Endothelial cell (in vitro differentiated cells): ENCODE measurements at places on chromosomes 6 and 20. TPM values are rescaled to one million over a fixed set of nuclear protein-coding genes. Genes with fewer than 3 reads are reported as not detected.

DNA sequence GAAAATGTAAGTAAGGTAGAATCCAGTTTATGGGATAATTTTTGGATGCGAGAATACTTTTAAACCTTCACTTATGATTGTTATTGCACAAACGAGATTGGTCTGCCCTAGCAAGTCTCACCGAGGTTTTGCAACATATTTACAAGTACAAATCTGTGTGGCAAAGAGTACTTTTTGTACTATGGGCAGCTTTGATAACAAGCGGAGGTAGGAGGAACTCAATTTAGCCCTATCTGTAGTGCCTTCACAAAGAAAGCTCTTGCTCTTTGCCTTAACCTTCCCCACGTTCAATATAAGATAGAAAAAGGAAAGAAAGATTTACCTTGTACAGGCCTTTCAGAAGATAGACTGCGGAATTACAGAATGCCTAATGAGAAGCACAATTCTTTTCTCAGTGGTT, 77.5 kb upstream of the HIVEP1 start:
- no peak for DNase-seq

The BIRC7 gene
- not detected for total RNA-seq

The LTB gene
- not detected for total RNA-seq

- DNase-seq, result no peak
Measured at GRCh38 chr6:155962276-155962675, 506.6 kb upstream of the NOX3 start.

The OPN5 gene
- 12.1 TPM for total RNA-seq

- peak; percentile 85 for DNase-seq
Measured at GRCh38 chr20:50957798-50958614, at the start of gene DPM1. Gene DPM1, minus strand, starts transcription at chr20:50958532. Its CDS starts 9 bp downstream, at chr20:50958523.

- DNase-seq, result no peak
Measured at GRCh38 chr6:159716247-159717096, 10.8 kb upstream of the WTAP start.

- no peak for DNase-seq
Measured at GRCh38 chr6:114364301-114364700, 21.5 kb upstream of the HS3ST5 start.

- no peak for DNase-seq
Measured at GRCh38 chr20:9203081-9203447, 134.2 kb downstream of the PLCB4 start.

DNA sequence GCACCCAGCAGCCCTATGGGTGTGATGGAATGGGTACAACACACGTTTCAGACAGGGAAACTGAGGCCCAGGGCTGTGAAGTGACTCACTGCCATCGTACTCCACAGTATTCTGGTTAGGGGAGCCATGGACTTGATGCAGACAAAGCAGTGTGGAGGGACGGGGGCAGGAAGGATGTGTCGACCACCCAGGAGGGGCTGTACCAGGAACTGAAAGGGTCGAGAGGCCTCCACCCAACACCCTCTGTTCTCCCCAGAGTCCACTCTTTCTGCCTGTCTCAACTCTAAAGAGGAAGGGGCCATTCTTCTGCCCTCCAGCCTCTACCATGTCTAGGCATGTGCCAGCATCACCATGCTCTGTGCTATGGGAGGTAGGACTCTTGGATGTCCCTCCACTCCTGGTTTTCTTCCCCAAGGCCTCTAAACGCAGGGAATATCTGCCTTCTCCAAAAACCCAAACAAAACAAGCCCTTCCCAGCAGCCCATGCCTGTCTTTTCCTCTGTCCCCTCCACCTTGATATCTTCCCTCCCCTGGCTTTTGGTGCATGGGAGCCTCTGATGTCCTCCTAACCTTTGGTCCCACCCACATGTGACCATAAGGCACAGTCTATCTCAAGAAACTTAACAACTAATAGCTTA, 7.4 kb downstream of the SLC22A1 start:
- no peak for DNase-seq

- DNase-seq, result no peak
Measured at GRCh38 chr6:161918628-161919205, 644.9 kb upstream of the AGPAT4 start.

The TUBB2B gene
- total RNA-seq, result 93.2 TPM

The DEFB124 gene
- not detected for total RNA-seq

- no peak for DNase-seq
Measured at GRCh38 chr6:106474466-106474865, 113.9 kb downstream of the CRYBG1 start.

- no peak for DNase-seq
Measured at GRCh38 chr6:69105288-69105687, 470.2 kb downstream of the ADGRB3 start.

GRCh38 chr20:51306081-51306480, 236.4 kb downstream of the NFATC2 start:
- DNase-seq, result no peak

DNA sequence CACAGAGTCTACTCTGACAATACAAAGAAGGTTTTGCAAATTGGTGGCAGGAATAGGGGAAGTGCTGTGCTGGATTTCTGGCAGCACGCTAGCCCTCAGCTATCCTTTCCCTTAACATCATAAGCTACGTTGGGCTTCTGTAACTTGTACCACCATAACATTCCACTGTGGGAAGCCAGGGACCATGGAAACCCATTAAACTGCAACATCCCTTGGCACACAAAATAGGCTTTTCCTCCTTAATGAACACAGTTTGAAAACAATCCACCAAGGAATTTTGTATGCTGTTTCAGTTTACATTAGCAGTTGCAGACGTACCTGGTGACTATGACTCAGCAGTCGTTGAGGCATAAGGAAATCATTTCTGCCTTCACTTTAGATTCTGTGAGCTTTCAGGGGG, 203.9 kb upstream of the RAB32 start:
- no peak for DNase-seq

DNA sequence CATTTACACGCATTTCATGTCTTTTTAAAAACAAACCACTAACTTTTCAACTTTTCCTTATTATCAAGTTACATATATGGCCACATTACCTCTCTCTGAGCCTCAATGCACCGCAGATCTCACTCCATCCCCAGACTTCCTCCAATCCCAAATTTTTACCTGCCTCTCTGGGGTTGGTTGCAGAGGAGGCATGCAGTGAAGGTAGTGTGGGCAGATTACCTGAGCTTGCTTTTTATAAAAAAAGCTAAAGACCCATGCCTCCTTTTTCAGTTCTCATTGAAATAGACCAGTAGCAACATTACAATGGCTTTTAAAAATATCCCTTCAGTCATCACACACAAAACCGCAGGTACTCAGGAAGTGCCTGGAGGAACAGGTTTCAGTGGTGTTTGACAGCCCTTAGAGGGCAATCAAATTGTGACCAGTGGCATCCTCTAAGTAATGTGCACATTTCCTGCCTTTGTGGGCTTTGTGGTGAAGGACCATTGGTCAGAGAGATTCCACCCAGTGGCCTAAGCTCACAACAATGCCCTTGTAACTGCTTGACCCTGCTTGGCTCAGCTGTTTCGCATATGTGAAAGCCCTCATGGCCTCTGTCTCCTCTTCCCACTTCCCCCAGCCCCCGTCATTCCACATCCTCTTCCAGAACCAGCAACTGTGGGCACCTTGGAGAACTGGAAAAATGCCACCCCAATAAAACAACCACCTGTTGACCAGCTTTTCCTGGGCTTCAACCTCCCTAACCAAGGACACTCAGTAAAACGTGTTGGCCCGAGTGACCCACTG, 30.2 kb upstream of the IL17A start:
- DNase-seq, result peak; percentile 25

DNA sequence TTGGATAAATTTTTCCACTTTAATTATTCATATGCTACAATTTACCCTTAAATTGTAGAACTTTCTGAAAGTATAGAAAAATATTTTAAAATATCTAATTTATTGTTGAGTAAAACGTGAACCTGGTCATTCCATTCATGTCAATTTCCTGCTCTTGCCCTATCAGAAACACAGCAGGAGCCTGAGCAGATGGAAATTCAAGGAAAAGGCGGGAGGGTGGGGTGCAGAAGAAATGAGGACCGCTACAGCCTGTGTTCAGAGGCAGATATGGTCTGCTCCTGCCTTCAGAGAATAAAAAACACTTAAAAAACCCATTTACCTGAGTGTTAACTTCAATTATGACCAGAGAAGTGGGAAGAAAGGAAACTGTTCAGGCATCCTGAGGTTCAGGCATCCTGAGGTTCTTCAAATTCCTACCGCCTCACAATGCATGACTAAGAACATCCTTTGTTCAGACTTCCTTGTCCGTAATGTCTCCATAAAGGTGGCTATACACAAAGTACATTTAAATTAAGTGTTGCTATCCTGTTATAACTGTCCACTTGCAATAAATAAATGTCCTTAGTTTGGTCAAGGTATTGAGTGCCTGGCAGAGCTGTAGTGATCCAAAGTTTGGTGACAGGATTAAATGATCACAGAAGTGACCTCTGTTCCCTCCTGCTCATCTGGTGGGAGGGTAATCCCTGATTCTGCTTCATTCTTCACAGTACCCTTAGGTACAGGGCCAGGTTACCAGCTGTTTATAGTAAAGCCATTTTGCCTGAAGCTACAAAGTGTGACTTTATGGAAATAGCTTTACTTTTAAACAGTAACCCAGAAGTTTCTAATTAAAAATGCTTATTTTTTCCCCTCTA, 109.1 kb downstream of the MAN1A1 start:
- peak; percentile 6 for DNase-seq

DNA sequence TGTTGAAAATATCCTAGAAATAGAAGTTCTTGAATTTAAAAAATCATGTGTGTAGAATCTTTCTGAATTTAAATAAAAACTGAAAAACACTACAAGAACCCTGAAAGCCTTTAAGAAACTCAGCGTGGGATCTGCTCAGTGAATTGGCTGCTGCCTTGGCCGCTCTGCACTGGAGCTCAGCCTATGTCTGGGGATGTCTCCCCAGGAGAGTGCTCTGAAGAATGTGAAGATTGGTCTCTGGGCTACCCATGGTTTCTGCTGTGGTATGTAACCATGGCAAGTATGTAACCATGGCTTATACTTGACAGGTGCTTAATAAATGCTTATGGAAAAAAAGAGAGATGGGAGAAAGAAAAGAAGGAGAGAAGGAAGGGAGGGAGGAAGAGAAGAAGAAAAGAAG, 3.1 kb upstream of the RRAGD start:
- no peak for DNase-seq

GRCh38 chr20:50629670-50630045, 61.7 kb downstream of the RIPOR3 start:
- no peak for DNase-seq

DNA sequence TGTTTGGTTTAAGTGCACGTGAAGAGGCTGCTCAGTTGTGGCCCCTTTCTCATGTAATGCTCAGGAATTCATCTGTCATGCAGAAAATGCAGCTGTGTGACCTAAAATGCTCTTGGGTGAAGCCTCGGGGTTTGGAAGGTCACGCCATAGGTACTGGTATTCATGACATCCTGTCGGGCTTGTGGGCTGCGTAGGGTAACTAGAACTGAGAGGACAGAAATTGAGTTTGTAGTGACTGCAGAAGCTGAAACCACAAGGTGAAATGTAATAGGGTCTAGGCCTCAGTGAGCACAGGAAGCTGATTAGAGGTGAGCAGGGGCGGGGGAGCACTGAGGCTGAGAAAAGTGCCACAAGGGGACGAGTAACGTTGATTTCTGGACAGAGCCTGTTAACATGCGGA, 128.8 kb downstream of the SOBP start:
- no peak for DNase-seq

- DNase-seq, result no peak
Measured at GRCh38 chr20:38973645-38974044, 11.5 kb downstream of the DHX35 start.

The CHMP4B gene
- 117 TPM for total RNA-seq

The MC3R gene
- not detected for total RNA-seq

- no peak for DNase-seq
Measured at GRCh38 chr6:137874204-137875057, 7.4 kb downstream of the TNFAIP3 start.

- no peak for DNase-seq
Measured at GRCh38 chr6:33136310-33136900, 55.9 kb downstream of the COL11A2 start.
